Astrocyte of the hippocampus (primary cell): ENCODE measurements at places on chromosomes 1 and 21.

DNA sequence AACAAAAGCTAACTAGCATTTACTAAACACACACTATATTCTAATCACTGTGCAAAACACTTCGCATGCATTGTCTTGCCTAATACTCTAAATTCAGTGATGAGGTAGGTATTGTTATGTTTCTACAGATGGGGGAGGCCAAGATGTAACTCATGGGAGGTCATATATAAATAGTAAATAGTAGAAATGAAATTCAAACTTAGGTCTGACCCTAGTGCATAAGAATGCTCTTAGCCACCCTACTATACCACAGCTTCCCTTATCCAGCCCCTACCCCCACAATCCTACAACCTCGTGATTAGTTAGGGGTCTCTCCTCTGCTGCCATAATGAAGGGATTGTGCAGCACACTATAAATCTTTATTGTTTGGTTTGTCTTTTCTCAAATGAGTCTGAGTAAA, 3.3 kb downstream of the PFDN2 start:
- no peak for DNase-seq

- no peak for DNase-seq
Measured at GRCh38 chr1:116785006-116785405, 30.8 kb downstream of the CD2 start.

GRCh38 chr1:111487133-111487532, 13.3 kb downstream of the C1orf162 start:
- DNase-seq = no peak

- DNase-seq = no peak
Measured at GRCh38 chr1:173360487-173361063, 116.6 kb upstream of the PRDX6 start.

DNA sequence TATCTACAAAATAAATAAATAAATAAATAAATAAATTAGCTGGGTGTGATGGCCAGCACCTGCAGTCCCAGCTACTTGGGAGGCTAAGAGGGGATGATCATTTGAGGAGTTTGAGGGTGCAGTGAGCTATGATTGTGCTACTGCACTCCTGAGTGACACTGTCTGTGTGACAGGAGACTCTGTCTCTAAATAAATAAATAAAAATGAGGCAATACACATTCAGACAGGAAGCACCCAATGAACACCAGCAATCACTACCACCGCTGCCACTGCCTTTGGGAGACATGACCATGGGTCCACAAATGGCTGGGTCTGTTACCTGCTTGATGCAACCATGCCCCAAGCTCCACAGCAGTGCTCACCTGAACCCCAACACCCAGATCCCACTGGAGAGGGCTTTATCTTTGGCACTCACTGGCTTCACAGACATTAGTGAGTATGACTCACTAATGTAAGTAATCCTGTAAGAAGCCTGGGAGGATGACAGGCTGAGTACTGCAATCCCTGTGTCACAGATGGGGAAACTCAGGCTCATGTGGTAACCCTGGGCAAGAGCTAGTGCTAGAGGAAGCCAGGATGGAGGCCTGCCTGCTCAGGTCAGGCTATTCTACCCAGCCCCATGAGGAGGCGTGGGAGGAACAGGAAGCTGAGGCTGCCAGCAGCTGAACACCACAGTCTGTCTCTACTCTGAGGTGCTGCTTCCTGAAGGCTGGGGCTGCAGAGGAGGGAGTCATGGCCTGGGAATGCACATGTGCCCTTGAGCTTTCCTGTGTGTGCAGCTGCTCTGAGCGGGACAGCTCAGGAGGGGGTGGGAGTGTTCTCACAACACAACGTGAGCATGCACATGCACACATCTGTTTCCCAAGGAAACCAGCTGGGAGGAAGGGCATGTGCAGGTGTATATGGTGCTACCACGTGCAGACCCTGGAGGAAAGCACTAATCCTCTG, 43.0 kb downstream of the SLC9A1 start:
- DNase-seq = peak; percentile 92

- DNase-seq = no peak
Measured at GRCh38 chr1:245353915-245354775, 199.4 kb downstream of the KIF26B start.

GRCh38 chr1:91557826-91558225, 57.2 kb downstream of the CDC7 start:
- no peak for DNase-seq
